ENCODE measurements at places on chromosomes 5 and 9.

- DNase-seq, result no peak
Measured at GRCh38 chr5:68894673-68895072, 199.1 kb upstream of the SLC30A5 start.

- DNase-seq, result no peak
Measured at GRCh38 chr5:133366438-133366837, 245.9 kb downstream of the FSTL4 start.

- DNase-seq, result no peak
Measured at GRCh38 chr5:118554241-118554640, 434.1 kb downstream of the DTWD2 start.

DNA sequence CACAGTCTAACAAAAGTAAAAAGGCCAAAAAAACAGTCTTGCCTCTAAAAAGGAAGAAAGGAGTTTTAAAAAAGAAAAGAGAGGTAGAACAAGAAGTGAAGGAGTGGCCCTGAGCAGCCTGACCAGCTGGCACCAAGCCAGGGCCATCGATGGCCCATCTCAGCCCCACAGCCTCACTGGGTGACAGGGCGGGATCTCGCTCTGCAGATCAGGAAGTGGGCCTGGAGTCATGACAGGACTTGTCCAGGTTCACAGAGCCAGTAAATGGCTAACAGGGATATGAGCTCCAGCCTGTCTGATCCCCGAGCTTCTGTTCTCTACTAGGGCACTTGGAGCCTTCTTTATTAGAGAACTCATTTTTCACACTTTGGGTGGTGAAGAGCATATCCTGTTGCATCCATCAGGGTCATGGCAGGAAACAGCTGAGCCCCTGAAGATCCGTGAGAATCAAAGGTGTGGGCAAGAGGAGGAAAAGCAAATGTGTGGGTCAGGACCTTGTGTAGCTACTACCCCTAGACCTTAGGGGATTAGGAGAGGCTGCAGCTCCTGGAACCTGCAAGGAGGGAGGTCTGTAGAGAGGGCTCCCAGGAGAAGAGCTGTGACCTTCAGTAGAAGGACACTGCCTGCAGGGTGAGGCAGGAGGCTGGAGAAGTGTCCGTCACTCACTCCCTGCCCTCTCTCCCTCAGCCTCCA is 299.0 kb upstream of the MSX2 start:
- DNase-seq, result peak; percentile 71

- DNase-seq, result peak; percentile 12
Measured at GRCh38 chr5:157718519-157718918, 12.7 kb upstream of the THG1L start.

DNA sequence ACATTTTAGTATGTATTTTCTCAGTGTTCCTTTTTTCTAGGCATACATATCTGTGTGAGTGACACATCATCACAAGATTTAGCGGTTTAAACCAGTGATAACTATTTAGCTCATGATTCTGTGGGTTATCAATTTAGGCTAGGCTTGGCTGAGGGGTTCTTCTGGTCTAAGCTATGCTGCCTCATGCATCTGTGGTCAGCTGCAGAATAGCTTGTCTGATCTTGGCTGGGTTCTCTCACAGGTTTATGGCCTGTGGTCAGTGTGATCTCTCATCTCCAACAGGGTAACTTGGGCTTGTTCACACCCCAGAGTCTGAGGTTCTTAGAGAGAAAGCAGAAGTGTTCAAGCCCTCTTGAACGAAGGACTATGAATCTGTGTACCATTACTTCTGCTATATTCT is 363.3 kb downstream of the KDM4C start:
- no peak for DNase-seq

GRCh38 chr9:131422241-131422792 is 28.4 kb downstream of the PRRC2B start:
- DNase-seq, result peak; percentile 58

GRCh38 chr9:124388275-124389048 is 26.8 kb downstream of the PSMB7 start:
- DNase-seq, result no peak

- no peak for DNase-seq
Measured at GRCh38 chr9:112836394-112836793, 54.3 kb downstream of the SLC46A2 start.

DNA sequence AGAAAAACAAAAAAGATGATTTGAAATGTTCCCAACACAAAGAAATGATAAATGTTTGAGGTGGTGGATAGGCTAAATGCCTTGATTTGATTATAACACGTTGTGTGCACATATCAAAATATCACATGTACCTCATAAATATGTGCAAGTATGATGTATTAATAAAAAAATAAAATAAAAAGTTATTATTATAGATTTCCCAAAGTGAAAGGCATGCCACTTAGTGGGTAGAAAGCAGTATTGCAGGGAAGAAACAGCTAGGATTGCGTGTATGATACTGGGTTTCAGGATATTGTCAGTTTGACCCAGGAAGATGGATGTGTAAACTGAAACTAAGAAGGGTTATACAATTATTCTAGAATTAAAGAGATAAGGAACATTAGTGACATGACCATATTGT is 3.6 kb upstream of the TMEM38B start:
- DNase-seq, result no peak

GRCh38 chr9:10697044-10697443 is 84.2 kb upstream of the PTPRD start:
- DNase-seq, result no peak

DNA sequence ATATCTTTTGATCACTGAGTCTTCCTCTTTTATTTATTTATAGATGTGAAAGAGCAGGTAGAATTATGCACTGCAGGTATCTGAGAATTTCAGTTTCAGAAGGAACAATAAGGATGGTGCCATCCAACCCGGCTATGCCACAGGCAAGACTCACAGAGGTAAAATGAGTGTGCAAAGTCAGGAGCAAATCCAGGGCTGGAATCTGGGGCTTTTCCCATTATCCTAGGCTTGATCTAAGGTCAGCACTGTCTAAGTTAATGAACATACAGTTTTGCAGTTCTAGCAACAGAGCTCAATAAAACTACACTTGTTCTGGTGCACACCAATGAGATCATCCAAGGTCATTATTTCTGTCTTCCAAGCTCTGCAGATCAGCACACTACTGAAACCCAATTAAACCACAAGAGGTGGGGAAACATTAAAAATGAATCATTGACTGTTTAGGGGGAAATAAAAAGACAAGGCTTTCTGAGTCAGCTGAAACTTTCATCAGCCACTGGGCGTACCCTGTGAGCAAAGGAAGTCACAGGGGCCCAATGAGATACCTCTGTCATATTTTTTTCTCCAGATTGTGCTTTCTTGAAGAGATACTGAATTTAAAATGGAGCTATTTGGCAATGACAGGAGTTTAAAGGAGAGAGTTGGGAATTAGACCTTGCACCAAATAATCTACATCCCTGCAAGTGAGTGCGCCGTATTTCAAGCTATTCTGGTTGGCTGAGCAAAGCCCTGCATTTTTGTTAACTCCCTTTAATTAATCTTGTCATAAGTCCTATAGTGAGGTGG is 662.2 kb upstream of the ZNF608 start:
- DNase-seq, result peak; percentile 59

DNA sequence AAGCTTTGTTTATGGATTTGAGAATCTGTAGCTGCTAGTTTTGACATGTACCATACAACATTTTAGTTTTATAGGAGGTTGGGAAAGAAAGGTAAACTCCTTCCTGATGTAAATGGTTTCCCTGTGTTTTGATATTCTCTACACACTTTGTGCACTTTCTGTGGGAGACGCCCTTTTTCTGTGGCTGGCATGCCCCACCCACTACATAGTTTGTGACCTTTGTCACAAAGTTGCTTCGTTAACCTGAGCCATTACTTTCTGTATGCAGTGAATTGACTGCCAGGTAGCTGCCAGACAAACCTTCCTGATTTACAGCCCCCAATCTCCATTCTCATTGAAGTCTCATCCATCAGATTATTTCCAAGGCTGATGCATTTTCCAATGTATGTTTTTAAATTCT is 90.6 kb downstream of the NLN start:
- no peak for DNase-seq

GRCh38 chr5:32388432-32389129 is 56.0 kb downstream of the ZFR start:
- DNase-seq, result no peak

DNA sequence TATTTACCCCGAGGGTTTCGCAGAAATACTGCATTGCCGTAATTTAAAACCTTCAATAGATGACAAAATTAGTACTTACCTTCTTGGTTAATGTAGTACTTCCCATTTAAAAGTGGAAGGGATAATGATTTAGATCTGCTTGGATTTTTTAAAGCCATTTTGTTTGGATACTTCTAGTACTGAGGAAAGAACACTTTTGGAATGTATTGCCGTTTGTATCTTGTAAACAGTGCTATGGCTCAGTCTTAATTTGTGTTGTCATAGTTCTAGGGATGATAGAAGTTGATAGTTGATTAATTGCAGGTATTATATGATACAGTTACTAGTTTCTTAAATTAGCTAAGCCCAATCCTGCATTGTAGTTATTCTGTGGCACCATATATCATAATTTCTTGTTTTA is 33.1 kb downstream of the TNPO1 start:
- no peak for DNase-seq

- DNase-seq, result no peak
Measured at GRCh38 chr5:161851691-161852299, 3.9 kb downstream of the GABRA1 start.

- no peak for DNase-seq
Measured at GRCh38 chr5:89444088-89444487, 561.1 kb upstream of the MEF2C start.

DNA sequence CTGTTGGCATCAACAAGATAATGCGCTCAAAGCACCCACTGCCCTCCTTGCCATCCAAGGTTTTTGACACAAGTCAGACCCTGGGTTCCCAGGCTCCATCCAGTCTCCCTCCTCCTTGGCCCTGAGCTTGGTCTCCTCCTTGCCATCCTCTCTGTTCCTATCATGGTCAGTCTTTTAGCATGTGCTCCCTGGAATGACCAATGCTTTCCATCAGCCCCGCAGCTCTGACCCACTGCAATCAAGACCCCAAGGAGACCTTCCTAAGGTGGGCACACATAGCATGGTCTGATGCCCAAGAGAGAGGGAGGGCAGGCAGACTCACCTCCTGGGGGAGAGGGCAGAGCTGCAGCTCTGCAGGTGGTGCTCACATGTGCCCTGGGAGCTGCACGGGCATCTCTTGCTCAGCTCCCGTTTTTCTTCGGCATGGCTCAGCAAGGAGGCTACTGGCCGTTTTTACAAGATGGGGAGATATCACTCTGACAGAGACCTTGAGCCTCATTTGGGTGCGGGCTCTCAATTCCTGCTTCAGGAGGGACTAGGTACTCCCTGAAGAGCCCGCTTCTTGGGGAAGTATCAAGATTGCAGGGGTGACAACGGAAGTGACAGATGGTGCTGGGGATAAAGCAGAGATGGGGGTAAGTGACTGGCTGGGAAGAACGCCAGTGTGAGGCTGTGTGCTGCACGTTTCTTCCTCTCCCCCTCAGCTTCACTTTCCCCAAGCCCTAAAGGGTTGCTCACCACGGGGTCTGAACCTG is 3.3 kb downstream of the SEPTIN8 start:
- no peak for DNase-seq

- DNase-seq, result peak; percentile 41
Measured at GRCh38 chr5:179313849-179314521, 31.3 kb downstream of the ADAMTS2 start.

GRCh38 chr9:94864862-94865509 is 138.5 kb downstream of the AOPEP start:
- DNase-seq, result no peak

GRCh38 chr5:149466457-149466972 is 84.7 kb downstream of the CSNK1A1 start:
- DNase-seq, result peak; percentile 82

DNA sequence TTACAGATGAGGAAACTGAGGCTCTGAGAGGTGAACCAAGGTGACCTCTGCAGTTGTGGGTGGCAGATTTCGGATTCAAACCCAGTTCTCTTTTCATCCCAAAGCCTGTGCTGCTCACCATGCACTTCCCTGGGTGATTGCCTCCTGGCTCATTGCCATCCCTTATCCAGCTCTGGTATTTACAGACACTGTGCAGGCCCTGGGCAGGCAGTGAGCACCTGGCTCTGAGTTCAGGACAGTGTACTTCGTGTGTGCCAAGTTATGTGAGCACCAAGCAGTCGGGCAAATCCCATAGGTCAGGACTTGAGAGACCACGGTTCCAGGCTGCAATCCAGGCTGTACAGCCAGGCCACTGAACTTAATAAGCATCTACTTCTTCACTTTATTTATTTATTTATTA is 1.4 kb downstream of the LRSAM1 start:
- DNase-seq, result peak; percentile 87

DNA sequence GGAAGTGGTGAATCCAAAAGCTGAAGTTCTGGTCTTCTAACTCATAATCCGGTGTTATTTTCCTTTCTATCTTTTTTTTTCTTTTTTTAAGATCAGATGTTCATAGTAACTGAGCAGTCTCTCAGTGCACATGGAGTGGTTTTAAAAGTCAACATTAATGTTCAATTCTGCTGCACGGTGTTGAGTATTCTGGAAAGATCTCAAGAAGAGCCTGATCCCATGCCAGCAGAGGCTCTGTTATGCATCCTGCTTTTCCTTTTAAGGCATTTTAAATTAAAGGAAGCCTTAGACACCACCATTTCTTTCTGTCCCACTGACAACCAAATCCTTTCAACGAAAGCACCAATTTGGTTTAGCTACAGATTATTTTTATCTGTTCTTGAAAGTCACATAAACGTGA is 33.4 kb downstream of the SEMA5A start:
- DNase-seq, result no peak

DNA sequence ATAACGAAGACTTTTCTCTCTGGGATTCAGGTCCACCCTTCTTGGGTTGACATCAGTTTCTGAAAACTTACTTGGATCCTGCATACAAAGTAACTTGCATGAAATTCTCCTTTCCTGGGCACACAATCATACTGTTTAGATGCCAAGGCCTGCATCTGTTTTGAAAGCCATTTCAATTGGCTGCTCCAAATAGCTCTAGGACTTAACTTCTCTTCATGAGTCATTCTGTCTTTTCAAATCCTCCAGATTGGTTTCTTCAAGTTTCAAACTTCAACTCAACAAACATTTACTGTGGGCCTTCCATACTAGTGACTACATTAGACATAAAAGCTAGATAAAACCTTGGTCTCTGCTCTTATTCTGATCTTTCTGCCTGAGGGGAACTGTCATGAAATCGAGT is 54.8 kb upstream of the HMHB1 start:
- no peak for DNase-seq

- peak; percentile 68 for DNase-seq
Measured at GRCh38 chr9:34985311-34985899, 4.1 kb upstream of the DNAJB5 start.

- no peak for DNase-seq
Measured at GRCh38 chr5:113020461-113021273, 44.1 kb downstream of the DCP2 start.

- DNase-seq, result peak; percentile 78
Measured at GRCh38 chr9:128341435-128341849, 1.1 kb downstream of the SLC27A4 start.

GRCh38 chr5:139079991-139080610 is 118.1 kb downstream of the SIL1 start:
- DNase-seq, result no peak

GRCh38 chr5:36138900-36139683 is 12.6 kb downstream of the LMBRD2 start:
- DNase-seq, result no peak
